Activated CD8-positive, alpha-beta T cell treated with anti-CD3 and anti-CD28 coated beads for 36 hours (primary cell): ENCODE measurements at places on chromosomes 7 and 10. TPM values are rescaled to one million over a fixed set of nuclear protein-coding genes. Genes with fewer than 3 reads are reported as not detected.

The OR13A1 gene
- total RNA-seq: not detected

The ZPBP gene
- not detected for total RNA-seq

The ABCA13 gene
- not detected for total RNA-seq

The NEUROD6 gene
- total RNA-seq: not detected

The NPSR1 gene
- not detected for total RNA-seq

The AP1S1 gene
- 35.6 TPM for total RNA-seq

The DYNC1I1 gene
- total RNA-seq: not detected

The IQCE gene
- total RNA-seq: 4.3 TPM

The MSRB2 gene
- total RNA-seq: 9.1 TPM

The UFSP1 gene
- total RNA-seq: 2.1 TPM

The CAV2 gene
- total RNA-seq: not detected

The RNF148 gene
- total RNA-seq: not detected

The HABP2 gene
- total RNA-seq: not detected

The MSANTD7 gene
- 23.9 TPM for total RNA-seq

The TMEM176B gene
- total RNA-seq: not detected

The SPDYE11 gene
- total RNA-seq: not detected

The IFT22 gene
- total RNA-seq: 3.8 TPM

The TMEM248 gene
- total RNA-seq: 66.7 TPM

The PNLIPRP1 gene
- total RNA-seq: not detected

The WEE2 gene
- total RNA-seq: not detected

The OR2A5 gene
- not detected for total RNA-seq

The MCM7 gene
- total RNA-seq: 476 TPM

The SNCG gene
- total RNA-seq: not detected

The LIPA gene
- total RNA-seq: 20.4 TPM

The ATG9B gene
- total RNA-seq: 12.6 TPM

The PTEN gene
- total RNA-seq: 48.9 TPM

The STEAP1 gene
- 0.51 TPM for total RNA-seq

The PRLHR gene
- total RNA-seq: not detected

The GPR26 gene
- total RNA-seq: not detected

The UBTD1 gene
- total RNA-seq: 2.1 TPM

The EBF3 gene
- total RNA-seq: not detected

The SLC29A4 gene
- total RNA-seq: 2.5 TPM

The FKBP6 gene
- total RNA-seq: not detected

The ANKRD61 gene
- not detected for total RNA-seq

The SAP25 gene
- total RNA-seq: 12.8 TPM

The HOXA5 gene
- not detected for total RNA-seq

The SPDYE2B gene
- total RNA-seq: not detected

The SPRN gene
- total RNA-seq: not detected

The H2BK1 gene
- total RNA-seq: not detected

The CUZD1 gene
- 1.3 TPM for total RNA-seq

The ASZ1 gene
- not detected for total RNA-seq

The STYXL1 gene
- 25.9 TPM for total RNA-seq

The MYOF gene
- total RNA-seq: 4.9 TPM

The NXPH1 gene
- not detected for total RNA-seq

The FBXL15 gene
- 14.1 TPM for total RNA-seq

The ELFN1 gene
- total RNA-seq: 0.20 TPM

The PRKCQ gene
- total RNA-seq: 47.1 TPM

The AEBP1 gene
- total RNA-seq: 29.1 TPM

The ZKSCAN5 gene
- 7.6 TPM for total RNA-seq

The UBE2D1 gene
- total RNA-seq: 12.1 TPM

The UCMA gene
- not detected for total RNA-seq

The PODXL gene
- 0.45 TPM for total RNA-seq

The PRRT4 gene
- total RNA-seq: 0.69 TPM

The GIMAP1 gene
- 8.7 TPM for total RNA-seq

The SKIDA1 gene
- 0.11 TPM for total RNA-seq

The TAF3 gene
- total RNA-seq: 12.5 TPM

The PRSS37 gene
- total RNA-seq: not detected

The FAM237B gene
- not detected for total RNA-seq

The LGI1 gene
- not detected for total RNA-seq

The ZDHHC16 gene
- total RNA-seq: 25.2 TPM
